ENCODE measurements at places on chromosomes 4 and X.

DNA sequence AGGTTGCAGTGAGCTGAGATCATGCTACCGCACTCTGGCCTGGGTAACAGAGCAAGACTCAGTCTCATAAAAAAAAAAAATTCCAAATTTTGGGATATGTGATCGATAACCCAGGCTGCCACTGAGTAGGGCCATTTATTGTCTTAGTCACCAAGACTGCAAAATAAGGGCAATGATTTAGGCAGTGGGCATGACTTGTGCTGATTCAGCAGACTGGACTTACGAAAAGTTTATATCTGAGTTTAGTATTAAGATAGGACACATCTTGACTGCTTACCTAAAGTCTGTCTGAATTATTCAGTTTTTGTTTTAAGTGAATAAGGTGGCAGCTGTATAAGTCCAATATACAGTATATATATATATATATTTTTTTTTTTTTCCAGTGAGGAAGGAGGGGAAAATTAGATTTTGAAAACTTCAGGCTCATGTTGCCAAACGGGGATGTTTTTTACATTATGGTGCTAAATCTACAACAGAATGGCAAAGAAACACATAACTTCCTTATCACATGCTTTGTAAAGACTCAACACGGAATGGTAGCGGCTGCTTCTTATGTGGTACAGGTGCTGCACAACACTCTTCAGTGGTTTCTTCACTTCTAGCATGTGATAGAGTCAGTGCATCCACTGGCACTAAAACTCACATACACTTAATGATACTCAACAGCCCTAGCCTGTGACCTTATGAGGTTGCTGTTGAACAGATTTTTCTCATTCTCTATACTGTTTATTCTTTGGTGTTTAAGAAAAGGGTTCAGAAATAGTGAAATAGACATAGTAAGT is 6.5 kb downstream of the TEX13D start:
- DNase-seq, result no peak

DNA sequence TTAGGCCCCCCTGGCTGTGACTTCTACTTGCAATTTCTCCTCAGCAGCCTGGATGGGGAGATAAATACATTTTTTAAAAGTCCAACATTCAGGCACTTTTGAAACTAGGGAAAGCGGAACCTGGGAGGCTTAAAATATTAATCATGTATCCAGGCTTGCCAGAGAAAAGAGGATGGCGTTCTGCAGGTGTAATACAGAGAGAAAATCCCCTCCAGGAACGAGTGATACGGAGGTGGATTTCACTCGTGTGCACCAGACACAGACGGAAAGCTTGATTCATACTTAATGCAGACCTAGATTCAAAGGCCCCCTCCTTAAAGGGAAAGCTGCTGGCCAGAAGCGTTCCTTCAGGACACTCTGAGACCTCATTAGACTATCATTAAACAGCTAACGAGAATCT is 354.0 kb upstream of the BOD1L1 start:
- no peak for DNase-seq

DNA sequence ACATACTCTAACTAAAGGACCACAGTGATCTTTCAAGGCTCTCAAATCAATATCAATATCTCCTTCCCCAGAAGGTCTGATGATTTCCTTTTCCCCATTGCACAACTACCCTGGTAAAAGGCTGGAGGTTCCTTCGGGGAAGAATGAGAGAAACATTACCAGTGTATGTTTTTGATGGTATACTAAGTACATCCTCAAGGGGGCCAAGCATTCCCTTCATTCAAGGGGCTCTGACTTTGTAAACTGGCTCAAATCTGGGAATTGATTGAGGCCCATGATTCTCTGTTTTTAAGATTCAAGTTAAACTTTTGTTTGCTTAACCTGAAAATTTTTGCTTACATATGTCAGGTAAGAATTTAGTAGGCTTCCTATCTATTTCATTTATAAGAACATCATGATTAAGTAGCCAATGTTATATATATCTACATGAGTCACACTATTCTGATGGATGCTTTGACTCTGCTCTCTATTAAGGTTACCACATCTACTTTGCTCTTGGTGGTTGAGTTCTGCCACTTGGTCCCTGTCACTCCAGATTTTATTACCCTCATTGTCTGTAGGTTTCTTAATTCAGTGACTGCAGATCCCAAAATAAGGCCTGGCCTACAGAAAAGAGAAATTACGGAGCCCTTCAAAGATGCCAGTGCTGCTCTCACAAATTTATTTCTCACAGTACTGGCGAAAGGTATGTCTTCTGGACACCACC is 16.4 kb upstream of the GUCY1B1 start:
- DNase-seq, result no peak

DNA sequence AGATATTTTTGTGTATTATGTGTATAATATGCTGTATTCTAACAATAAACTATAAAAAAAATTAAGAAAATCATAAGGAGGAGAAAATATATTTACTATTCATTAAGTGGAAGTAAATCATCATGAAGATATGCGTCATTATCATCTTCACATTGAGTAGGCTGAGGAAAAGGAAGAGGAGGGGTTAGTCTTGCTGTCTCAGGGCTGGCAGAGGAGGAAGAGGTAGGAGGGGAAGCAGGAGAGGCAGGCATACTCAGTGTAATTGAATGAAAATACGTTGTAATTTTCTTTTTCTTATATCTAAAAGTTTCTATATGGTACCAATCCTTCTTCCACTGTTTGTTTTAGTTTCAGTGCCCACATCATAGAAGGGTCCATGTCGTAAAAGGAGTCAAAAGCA is 9.8 kb upstream of the TMEM185A start:
- no peak for DNase-seq

DNA sequence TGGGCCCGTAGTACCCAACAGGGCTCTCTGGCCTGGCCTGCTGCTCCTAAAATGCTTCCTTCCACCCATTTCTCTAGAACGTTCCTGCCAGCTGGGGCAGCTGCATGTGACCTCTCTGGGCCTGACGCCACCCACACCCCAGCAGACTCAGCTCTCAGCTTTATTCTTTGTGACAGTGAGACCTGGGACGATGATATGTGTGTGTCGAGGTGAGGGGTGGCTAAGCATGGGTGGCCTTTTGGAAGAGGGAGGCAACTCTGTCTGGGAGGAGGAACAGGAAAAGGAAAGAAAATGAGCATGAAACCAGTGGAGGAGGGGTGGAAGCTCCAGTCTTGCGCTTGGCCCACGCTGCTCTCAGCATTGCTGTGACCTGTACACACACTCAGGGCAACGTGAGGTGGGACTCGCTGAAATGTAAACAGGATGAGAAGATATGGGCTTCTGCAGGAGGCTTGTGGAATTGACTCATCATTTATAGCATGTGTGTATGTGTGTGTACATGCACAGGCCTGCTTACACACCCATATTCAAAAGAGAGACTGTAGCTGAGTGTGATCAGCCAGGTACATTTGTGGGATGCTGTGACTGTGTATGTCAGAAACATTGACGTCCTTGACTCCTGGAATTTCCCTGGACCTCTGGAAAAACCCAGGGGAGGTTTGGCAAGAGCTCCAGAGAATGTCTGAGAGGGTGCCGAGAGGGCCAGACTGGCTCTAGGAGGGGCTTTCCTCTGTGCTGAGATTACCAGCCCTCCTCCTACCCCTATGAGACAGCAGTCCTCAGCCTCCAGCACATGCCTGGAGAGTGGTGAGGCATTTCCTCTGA is 137.9 kb downstream of the PJA1 start:
- DNase-seq, result no peak

GRCh38 chr4:128582427-128582870 is 227.1 kb upstream of the JADE1 start:
- DNase-seq, result no peak

DNA sequence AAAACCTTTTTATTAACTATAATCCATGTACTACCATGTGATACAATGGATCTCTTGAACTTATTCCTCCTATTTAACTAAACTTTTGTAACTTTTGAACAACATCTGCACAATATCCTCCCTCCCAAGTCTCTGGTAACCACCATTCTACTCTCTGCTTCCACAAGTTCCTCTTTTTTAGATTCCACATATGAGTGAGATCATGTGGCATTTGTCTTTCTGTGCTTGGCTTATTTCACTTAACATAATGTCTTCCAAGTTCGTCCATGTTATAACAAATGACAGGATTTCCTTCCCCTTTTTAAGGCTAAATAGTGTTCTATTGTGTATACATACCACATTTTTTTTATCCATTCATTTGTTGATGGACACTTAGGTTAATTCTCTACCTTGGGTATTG is 28.1 kb downstream of the DCAF8L1 start:
- no peak for DNase-seq

DNA sequence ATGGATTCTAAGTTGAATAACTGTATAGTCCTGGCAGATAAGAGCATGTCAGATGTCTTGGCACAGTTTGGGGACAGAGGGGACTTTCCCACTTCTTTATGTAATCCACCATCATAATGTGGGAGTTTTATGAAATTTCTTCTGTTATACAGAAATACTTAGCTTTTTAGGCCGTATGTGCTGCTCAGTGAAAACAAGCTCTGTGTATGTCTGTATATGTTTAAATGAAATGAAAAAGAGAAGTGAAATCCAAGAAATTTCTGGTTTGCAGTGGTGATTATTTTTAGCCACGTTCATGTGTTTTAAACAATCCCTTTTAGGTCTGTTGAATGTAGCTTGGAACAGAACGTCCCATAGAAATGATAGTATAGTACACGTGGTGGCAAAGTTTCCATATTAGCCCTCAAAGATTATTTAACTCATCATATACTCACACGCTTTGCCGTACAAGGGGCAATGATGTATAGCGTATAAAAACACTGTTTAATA is 41.0 kb downstream of the GAB1 start:
- DNase-seq, result no peak

DNA sequence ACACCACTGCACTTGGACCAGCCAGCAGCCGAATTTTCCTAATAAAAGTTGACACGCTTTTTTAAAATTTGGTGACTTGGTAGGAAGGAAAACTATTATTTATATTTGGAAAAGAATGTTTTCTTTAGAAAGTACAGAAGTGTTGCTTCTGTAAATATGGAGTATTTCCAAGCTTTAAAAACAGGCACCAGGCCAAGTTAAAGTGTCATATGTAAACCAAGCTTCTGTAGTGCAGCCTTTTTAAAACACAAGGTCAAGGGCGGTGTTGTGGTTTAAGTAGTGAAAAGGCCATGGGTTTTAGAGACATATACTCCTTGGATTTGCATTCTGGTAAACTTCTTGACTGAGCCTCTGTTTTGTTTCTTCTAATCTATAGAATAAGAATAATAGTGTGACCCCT is 62.7 kb downstream of the TRIM2 start:
- no peak for DNase-seq

GRCh38 chrX:103954259-103954658 is 8.2 kb upstream of the TMSB15B start:
- DNase-seq, result no peak

DNA sequence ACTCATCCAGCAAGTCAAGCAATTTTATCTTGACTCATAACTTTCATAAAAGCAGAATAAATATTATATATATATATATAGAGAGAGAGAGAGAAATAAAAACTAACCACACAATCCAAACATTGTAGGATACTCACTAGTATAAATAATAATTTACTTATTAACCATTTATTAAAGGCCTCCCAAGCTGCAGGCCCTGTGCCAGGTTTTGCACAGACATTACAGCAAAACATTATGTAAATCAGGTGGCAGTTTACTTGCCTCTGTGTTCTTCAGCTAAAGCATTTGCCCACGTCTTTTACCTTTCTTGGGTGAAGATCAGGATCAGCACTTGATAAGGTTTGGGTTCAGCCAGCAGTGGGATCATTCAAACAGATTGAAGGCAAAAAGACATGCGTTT is 75.6 kb downstream of the CLDN22 start:
- DNase-seq, result no peak

DNA sequence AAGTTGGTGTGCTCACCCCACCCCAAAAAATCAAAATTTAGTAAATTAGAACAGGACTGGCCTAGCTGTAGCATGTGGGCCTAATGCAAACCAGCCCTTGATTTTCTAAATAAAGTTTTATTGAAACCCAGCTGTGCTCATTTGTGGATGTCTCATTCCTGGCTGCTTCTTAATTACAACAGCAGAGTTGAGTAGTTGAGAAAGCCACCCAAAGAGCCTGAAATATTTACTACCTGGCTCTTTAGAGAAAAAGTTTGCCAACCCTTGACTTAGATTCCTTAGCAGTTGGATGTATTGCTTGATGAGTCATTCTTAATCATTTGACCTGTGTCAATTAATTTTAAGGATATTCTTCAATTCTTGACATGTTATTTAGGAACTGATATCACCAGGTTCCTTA is 168.3 kb upstream of the PUDP start:
- DNase-seq, result no peak

DNA sequence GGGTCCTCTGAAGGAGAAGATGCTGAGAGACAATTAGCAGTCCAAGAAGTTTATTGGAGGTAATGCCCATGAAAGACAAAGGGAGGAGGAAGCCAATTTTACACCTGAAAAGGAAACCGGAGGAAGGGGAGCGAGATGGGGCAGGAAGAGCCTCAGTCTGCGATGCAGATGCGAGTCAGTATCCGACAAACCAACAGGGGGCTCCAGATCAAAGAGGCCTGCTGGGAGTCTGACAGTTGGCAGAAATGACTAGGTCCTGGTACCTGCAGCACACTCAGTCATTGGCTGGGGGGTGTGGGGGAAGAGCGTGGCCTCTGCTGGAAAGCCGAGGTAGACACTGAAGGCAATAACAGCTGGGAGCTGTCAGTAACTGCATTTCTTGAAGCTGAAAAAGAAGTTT is 231.1 kb upstream of the CENPE start:
- no peak for DNase-seq

- no peak for DNase-seq
Measured at GRCh38 chr4:24856586-24856985, 56.3 kb downstream of the CCDC149 start.

GRCh38 chrX:50469206-50469605 is 1.4 kb downstream of the DGKK start:
- DNase-seq, result no peak

DNA sequence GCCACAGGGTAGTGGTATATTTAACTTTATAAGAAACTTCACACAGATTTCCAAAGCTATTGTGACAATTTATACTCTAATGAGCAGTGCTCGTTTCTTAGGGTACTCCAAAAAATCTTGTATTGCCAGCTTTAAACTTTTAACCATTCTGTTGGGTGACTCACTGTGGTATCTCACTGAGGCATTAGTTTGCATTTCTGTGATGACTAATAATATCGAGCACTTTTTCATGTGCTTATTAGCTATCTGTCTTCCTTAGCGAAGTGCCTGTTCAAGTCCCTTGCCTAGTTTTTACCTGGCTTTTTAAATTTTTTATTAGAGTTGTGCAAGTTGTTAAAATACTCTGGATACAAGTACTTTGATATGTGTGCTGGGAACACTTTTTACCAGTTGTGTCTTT is 5.5 kb downstream of the PNMA3 start:
- DNase-seq, result no peak

- DNase-seq, result no peak
Measured at GRCh38 chr4:100366213-100366612, 151.6 kb downstream of the EMCN start.

- DNase-seq, result no peak
Measured at GRCh38 chr4:108336076-108336475, 167.3 kb upstream of the LEF1 start.

DNA sequence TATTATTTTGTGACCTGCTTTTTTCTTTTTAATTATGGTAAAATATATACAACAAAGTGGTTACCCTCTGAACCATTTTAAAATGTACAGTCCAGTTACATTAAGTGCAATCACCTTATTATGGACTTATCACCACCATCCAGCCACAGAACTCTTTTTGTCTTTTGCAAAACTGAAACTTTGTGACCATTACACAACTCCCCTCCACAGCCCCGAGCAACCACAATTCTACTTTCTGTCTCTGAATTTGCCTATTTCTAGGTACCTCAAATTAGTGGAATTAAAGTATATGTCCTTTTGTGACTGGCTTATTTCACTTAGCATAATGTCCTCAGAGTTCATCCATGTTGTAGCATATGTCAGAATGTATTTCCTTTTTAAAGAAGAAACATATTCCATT is 39.3 kb upstream of the WWC2 start:
- no peak for DNase-seq

GRCh38 chrX:35166023-35166422 is 223.4 kb downstream of the FAM47B start:
- DNase-seq, result no peak

Data from stimulated activated CD8-positive, alpha-beta memory T cell treated with anti-CD3 and anti-CD28 coated beads, Interleukin-7, amount 100 ng/mL, for 4 hours (primary cell).